ENCODE measurements at places on chromosomes 6 and 20.

- DNase-seq: no peak
Observed at GRCh38 chr6:141133346-141133745, 999.4 kb upstream of the GJE1 start.

DNA sequence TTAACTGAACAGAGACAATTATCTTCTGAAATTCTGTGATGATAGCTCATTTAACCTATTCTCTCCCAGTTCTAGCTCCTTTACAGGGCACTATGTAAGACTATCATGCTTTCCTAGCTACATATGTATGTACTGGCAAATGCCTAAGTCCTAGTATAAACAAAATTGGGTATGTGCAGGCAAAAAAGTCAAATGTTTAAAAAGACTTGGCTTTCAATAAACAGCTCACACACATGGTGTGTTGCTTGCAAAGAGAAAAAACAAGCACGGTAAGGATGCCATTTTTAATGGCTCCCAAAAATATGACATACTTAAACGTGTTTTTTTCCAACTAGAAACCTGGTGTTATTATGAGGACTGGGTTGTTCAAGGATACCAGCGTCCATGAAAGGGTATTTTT lies 44.8 kb downstream of the TOMM6 start:
- DNase-seq: no peak

DNA sequence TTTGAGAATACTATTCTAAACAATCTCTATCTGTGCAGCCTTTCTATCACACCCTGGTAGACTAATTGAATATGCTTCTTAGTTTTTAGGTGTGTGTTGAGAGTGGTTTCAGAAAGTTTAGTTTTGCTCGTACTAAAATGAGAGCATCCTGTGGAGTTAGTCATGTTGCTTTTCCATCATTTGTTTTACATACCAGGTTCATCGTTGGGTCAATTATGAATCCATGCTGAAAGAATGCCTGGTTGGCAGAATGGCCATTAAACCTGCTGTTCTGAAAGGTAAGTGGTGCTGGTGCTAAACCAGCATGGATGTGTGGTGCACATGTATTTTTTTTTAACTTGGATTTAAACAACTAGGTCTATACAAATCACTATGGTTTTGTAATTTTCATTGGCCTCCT lies 49.3 kb downstream of the CYB5R4 start:
- DNase-seq: no peak

- no peak for DNase-seq
Observed at GRCh38 chr20:42181064-42181463, 562.9 kb upstream of the CHD6 start.

- no peak for DNase-seq
Observed at GRCh38 chr6:124661097-124661661, 301.1 kb upstream of the RNF217 start.

GRCh38 chr6:19805129-19805481 lies 32.1 kb upstream of the ID4 start:
- peak; percentile 1 for DNase-seq

GRCh38 chr20:63580796-63581461 lies 6.9 kb upstream of the HELZ2 start:
- no peak for DNase-seq

DNA sequence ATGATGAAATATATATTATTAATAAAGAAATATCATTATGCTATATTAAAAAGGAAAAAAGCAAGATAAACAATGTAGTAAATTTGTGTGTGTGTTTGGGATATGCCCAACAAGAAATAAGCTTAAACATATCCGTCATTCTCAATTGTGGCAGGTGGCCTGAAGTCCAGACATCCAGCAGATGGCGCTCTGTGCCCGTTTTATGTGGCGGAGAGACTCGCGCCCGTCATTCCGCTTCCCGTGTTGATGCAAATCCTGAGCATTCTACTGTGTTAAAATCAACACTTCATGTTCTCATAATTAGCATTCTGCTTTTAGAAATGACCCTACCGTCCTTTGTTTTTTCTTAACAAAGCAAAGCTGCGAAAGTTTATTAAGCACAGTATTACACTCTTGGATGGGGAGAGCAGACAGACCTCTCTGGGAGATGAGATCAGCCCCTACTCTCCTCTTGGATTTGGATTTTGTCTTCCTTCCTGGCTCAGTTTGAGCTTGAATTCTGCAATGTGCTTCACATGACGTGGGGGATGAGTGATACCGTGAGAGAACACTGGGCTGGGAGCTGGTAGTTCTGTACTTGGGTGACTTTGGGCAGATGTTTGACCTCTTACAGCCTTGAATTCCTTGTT lies 125.8 kb downstream of the MCHR2 start:
- DNase-seq: peak; percentile 45

DNA sequence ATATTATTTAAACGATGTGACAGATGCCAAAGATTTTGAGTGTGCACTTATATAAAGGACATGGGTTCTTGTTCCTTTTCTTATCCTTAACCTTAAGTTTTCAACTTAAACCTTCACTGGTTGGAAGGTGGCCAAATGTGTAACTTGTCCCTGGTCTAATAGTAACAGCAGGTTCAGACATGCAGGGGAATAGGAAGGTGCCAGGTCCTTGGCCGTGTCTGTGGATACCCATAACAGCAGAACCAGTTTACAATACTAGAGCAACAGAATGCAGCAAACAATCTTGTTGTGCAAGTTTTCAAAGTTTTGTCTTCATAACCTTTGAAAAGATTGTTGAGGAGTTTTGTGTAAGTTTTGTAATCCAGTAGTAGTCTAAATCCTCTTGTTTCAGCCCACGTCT lies 4.4 kb downstream of the MYB start:
- no peak for DNase-seq

DNA sequence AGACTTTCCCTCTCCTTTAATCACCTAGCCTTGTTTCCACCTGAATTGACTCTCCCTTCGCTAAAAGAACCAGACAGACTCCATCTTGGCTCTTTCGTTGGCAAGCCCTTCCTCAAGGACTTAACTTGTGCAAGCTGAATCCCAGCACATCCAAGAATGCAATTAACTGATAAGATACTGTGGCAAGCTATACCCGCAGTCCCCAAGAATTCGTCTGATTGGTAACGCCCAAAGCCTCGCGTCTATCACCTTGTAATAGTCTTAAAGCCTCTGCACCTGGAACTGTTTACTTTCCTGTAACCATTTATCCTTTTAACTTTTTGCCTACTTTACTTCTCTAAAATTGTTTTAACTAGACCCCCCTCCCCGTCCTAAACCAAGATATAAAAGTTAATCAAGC lies 15.6 kb upstream of the MYCT1 start:
- no peak for DNase-seq

DNA sequence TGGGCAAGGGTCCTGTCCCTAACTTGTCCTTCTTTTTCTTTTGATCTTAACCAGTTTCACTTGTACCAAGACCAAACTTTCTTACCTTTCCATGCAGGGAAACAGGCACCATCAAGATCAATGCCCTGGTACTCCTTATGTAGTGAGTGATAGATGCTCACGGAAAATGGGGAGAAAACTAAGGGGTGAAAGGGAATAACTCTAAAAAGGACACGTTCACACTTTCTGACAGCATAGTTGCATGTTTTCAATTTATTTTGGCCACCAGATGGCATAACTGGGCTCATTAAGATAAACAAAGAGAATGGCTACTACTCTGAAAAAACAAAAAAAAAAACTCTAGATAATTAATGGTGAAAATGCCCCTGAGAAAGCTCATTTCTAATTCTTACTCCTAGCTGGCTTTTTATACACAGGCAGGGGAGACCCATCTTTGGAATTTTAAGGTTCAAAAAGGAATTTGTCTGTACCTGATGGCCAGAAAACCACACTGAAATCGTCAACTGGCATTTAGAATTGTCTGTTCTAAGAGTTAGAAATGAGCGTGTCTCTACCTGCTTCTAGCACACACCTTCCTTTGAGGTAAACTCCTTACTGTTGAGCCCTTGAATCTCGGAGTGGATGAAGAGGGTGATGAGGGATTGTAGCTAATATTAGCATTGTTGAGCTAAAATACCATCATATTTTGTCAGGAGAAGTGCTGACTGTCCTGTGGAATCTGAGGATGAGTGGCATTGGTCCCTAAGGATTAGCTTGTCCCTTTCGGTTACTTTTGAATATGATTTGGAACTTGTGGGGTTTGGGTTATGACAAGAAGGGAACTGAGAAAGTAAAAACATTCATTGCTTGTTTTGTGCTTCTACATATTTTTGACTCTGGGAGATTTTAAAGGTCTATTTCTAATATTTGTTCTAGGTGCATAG lies 62.2 kb upstream of the DDR1 start:
- DNase-seq: peak; percentile 32

DNA sequence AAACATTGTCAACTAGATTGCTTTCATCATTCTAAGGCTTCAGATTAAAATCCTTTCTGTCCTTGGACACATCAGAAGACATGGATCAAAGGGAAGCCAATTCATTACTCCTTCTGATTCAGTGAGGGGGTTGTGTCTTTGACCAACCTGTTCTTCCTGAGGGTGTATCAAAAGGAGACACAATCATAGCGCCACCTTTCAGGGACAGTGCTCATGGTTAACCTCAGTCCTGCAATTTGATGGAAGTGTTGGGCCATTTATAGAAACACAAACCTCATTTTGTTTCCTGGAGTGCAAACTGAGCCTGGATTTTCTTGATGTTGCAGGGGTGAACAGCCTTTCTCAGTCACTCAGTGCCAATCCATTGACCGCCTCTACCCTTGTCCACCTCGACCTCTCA lies 163.9 kb upstream of the SCGN start:
- no peak for DNase-seq

- DNase-seq: no peak
Observed at GRCh38 chr20:2693286-2694007, 867 bp downstream of the EBF4 start.

DNA sequence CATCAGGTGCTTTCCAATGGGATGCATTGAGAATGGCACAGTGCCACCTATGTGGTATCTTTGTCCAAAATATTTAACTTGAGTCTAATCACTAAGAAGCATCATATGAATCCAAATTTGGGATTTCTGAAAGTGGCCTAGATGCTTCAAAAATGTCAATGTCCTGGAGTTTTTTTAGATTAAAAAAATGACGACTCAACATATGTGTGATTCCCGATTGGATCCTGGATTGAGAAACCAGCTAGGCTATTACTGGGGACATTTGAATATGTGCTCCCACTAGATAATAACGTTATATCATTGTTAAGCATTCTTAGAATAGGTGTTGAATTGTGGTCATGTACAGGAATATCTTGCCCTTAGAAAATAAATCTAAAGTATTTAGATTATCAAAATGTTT lies 189.2 kb downstream of the TBXT start:
- no peak for DNase-seq

DNA sequence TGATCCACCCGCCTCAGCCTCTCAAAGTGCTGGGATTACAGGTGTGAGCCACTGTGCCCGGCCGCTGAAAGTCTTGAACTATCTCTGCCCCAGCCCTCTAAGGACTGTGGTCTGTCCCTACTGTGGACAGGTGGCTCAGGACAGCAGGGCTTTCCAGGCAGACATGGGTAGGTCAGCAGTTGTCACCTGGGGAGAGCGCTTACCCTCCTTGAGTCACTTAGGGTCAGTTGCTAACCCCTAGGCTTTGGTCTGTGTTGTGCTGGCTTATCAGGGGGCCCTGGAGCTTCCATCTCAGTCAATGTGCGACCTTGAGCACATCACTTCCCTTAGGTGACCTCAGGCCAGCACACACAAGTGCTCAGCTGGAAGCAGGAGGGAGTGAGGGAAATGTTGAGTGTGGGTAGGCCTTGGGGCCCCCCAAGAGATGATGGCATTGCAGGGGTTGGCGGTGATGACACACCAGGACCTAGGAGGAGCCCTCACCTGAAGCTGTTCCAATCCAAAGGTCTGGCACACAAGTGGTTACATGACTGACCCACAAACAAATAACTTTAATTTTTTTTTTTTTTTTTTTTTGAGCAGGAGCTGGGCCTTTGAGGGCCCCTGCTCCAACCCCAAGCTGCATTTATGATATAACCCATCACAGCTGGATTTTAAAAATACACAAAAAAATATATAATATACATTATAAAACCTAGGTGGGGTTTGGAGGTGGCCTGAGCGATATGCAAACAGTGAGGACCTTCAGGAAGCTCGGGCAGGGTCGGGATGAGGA lies 5.1 kb downstream of the RPL10A start:
- DNase-seq: no peak

- DNase-seq: no peak
Observed at GRCh38 chr6:37382994-37383765, 29.4 kb downstream of the RNF8 start.

DNA sequence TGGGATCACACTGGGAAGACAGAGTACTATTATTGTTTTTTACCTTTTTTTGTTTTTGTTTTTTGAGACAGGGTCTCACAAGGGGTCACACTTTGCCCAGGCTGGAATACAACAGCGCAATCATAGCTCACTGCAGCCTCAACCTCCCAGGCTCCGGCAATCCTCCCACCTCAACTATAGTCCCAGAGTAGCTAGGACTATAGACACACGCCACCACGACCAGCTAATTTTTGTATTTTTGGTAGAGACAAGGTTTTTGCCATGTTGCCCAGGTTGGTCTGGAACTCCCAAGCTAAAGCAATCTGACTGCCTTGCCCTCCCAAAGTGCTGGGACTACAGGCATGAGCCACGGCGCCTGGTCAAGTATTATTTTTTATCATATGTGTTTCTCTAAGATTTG lies 81.0 kb downstream of the ZMYND8 start:
- DNase-seq: no peak

DNA sequence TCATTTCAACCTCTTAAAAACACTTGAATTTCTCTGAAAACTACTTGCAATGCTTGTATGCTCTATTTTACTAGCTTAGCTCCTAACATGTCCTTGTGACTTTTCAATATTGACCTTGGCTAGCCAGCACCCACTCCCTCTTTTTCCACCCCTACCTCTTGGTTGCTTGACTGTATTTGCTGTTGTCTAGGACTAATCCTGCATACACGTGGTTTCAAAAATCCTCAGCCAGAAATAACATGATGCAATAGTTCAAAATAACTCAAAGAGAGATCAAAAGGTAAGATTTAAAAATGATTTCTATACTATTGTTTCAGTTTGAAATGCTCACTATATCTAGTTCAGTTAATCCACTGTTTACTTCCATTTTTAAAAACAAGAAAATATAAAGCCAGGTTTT lies 102.3 kb upstream of the TBX18 start:
- no peak for DNase-seq

GRCh38 chr6:88499845-88500699 lies 333.9 kb upstream of the CNR1 start:
- DNase-seq: no peak

- peak; percentile 85 for DNase-seq
Observed at GRCh38 chr6:106574741-106575458, 54.4 kb downstream of the RTN4IP1 start.

DNA sequence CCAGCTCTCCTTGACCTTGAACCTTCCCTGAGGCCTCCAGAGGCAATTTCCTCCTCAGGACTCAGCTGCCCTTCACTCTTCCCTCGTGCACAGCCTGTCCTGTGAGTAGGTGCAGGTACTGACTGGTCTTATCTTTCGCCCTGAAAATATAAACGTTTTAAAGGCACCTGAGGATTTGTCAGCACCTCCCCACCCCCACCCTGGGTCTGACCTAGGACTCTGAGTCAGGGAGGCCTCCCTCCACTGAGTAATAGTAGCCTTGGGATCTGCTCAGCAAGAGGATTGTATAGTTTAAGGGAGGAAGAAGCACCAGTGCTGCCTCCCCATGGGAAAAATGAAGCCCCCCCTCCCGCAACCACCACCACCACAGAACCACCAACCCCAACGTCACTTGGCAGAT lies 54.6 kb downstream of the PPARD start:
- DNase-seq: no peak

- DNase-seq: no peak
Observed at GRCh38 chr6:42009844-42010184, 40.5 kb upstream of the TAF8 start.

- DNase-seq: no peak
Observed at GRCh38 chr20:5002077-5002413, 735 bp upstream of the SLC23A2 start.

GRCh38 chr20:62477669-62478455 lies 2.1 kb upstream of the GATA5 start:
- DNase-seq: no peak
